IPS DF 19.7 (cell line): ENCODE measurements at places on chromosomes 7 and 10.

- no peak for DNase-seq
Measured at GRCh38 chr10:70433581-70434280, 7.8 kb downstream of the NODAL start.

DNA sequence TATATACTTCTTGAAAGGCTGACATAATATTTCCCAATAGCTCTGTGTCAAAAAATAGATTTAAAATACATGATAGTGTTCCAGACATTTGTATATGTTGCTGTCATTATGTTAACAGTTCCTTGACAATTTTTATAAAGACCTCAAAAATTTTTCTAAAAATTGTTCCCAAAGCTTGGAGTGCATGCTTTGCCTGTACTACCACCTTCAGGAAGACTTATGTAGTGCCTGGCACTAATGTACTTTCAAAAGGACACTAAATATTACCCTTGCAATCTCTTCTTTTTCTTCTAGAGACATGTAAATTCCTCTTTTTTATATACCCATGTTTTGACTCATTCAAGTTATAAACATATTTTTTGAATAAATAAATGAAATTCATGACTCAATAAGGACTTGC lies 48.0 kb upstream of the SP8 start:
- no peak for DNase-seq

DNA sequence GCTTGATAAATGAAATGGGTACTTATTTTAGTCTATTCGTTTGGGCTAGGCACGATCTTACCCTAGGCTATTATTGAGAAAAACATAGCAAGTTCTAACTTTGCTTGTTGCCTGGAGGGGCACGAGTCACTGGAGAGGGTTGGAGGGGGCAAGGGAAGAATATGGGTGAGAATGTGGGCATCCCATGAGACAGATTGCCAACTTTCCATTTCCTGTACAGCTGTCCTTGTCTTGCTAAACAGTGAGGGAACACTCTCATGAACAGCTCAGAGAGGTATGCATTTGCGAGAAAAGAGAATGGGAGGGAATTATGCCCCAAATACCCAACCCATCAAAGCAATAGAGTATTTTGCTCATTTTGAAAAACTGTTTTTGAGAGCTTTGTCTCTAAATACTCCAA lies 9.2 kb downstream of the CDHR3 start:
- no peak for DNase-seq

GRCh38 chr7:140404565-140405065 lies 757 bp downstream of the RAB19 start:
- no peak for DNase-seq

- DNase-seq: no peak
Measured at GRCh38 chr7:116317907-116318306, 107.6 kb downstream of the TES start.

DNA sequence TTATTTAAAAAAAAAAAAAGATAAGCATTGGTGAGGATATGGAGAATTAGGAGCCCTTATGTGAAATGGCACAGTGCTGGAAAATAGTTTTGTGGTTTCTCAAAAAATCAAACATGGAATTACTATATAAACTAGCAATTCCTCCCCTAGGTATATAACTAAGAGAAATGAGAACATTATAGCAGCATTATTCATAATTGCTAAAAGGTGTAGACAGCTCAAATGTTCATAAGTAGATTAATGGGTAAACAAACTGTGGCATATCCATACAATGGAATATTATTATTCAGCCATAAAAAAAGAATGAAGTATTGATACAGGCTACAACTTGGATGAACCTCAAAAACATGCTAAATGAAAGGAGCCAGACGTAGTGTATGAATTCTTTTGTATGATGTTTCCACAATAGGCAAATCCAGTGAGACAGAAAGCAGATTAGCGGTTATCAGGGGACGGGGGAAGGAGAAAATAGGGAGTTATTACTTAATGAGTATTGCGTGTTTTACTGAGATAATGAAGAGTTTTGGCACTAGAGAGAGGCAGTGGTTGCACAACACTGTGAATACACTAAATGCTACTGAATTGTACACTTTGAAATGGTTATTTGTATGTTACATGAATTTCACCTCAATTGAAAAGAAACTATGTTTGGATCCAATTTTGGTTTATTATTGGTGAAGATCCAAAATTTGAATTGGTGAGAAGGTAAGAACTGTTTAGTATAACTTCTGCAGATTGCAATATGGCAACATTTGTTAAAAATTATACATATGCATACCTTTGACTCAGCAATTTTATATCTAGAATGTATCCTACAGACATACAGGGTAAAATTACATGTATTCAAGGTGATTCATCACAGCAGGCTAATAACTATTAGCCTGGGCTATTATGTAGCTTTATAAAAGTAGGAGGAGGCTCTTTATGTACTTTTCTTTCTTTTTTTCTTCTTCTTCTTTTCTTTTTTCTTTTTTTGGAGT lies 69.7 kb downstream of the VCL start:
- DNase-seq: no peak

DNA sequence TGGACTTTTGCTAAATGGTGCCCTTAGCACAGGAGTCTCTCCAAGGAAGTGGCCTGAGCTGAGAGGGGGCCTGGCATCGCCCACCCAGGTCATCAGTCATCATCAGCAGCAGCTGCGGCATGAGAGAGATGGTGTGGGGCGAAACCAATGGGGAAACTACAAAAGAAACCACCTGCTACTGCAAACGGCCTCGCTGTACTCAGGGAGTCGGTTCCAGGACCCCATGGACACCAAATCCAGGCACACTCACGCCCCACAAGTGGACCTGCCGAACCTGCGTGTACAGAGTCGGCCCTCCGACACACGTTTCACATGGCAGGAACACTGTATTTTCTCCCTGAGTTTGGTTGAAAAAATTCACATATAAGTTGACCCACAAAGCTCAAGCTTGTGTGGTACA lies 37.8 kb downstream of the DIP2C start:
- no peak for DNase-seq

DNA sequence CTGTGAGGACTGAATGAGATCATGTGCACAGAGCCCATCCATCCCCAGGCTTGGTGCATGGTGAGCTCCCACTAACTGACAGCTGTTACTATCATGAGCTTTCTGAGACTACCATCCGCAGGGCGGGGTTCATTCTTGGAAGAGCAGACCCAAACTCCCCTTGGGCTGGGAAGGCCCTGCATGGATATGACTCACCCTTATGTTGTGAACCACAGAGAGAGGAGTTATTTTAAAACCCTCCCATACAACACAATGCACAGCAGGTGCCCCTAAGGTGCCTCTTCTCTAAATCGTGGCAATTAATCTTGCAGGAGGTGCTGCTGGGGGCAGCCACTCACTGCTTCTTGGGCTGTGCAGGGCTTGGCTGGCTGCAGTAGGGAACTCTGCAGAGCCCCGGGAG lies 219.1 kb downstream of the GFRA1 start:
- DNase-seq: no peak

DNA sequence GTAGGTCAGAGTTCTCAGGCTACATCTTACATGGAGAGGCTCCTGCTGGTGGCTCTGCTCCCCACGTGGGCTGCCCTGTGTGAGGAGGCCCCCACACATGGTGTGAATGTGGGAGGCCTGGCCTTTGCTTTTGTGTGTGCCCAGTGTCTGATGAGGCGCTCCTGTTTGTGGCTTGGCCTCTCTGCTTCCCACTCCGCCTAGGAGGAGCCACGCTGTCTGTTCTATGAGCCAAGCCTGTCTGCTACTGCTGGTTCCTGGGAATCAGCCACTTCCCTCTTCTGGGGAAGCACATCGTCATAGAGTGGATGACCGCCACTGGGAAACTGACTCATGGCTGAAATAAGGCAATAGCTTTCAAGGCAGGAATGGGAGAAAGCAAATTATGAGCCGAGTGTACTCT lies 87.1 kb downstream of the CYP26A1 start:
- no peak for DNase-seq

- DNase-seq: no peak
Measured at GRCh38 chr10:46233181-46233580, 53.6 kb upstream of the ANTXRL start.

DNA sequence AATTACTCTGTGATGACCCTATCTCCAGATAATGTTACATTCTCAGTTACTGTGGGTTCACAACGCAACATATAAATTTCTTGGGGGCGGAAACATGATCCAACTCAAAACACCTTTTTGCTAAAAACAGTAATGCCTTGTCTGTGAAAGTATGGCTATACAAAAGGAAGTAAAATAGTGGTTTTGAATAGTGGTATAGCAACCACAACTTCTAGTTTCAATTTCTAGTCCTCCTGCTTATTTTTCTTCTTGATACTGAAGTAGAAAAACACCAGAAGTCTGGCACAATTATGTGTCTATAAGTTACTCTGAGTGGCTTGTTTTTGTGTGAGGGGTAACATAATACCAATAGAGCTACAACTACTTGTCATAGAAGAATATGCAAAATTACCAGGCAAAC lies 21.5 kb upstream of the ZNF800 start:
- DNase-seq: no peak

- DNase-seq: no peak
Measured at GRCh38 chr10:73857446-73857845, 16.9 kb downstream of the CAMK2G start.

- DNase-seq: no peak
Measured at GRCh38 chr10:127194111-127194510, 2.3 kb downstream of the INSYN2A start.

- DNase-seq: no peak
Measured at GRCh38 chr7:140232957-140233917, 56.5 kb upstream of the KDM7A start.

DNA sequence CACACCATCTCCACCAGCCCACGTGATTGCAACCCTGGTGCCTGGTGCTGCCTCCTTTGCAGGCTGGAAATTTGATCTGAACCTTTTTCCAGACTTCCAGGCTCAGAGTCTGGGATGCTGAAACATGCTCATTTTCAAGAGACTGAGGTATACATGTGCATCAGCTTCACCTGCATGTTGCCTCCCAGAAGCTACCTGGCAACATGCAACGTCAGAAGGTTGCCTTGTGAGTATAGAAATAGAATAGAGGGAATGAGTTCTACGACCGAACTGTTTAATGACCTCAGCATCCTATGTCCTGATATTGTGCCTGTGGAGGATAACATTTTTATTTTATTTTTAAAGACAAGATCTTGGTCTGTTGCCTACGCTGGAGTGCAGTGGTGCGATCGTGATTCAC lies 1.9 kb upstream of the ZNF212 start:
- DNase-seq: no peak

DNA sequence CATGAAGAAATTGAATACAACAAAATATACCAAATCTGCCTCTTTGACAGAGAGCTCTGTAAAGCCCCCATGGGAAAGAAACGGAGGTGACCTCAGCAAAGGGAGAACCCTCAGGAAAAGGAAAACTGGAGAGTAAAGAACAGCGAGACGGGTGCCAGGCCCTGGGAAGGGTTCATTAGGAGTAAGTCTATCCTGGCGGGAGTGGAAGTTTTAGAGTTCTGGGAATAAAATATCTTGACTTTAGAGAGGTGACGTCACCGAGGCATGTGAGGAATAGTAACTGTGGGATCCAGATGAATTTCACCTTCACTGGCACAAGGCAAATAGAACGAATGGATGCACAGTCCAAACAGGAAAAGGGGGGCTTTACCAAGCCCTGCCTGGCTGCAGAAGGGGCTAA lies 362.8 kb upstream of the IGFBP3 start:
- no peak for DNase-seq

- no peak for DNase-seq
Measured at GRCh38 chr10:5560817-5561703, 36.3 kb downstream of the CALML3 start.

DNA sequence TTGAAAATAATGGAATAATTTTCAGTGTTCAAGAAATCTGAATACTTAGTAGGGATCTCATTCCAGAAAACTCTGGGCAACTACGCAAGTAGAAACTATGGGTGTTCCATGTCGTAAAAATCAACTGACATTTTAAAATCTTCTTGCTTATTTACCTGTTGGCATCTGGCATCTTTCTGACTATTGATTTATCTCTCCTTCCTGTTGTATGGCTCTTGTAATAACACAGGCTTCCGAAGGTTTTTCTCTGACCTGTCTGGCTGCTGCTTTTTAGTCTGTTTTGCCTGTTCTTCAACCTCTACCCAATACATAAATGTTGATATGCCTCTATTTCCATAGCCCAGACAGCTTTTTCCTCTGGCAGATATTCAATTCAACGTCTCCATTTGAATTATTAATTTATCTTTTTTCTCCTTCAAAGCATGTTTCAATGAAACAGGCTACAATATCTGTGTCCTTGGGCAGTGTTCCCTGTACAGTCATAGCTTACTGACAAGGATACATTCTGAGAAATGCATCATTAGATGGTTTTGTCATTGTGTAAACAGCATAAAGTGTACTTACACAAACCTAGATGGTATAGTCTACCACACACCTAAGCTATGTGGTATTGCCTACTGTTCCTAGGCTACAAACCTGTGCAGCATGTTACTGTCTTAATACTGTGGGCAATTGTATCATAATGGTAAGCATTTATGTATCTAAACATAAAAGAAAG lies 105.9 kb upstream of the ETV1 start:
- no peak for DNase-seq

- DNase-seq: no peak
Measured at GRCh38 chr10:63094881-63095280, 38.2 kb upstream of the NRBF2 start.

DNA sequence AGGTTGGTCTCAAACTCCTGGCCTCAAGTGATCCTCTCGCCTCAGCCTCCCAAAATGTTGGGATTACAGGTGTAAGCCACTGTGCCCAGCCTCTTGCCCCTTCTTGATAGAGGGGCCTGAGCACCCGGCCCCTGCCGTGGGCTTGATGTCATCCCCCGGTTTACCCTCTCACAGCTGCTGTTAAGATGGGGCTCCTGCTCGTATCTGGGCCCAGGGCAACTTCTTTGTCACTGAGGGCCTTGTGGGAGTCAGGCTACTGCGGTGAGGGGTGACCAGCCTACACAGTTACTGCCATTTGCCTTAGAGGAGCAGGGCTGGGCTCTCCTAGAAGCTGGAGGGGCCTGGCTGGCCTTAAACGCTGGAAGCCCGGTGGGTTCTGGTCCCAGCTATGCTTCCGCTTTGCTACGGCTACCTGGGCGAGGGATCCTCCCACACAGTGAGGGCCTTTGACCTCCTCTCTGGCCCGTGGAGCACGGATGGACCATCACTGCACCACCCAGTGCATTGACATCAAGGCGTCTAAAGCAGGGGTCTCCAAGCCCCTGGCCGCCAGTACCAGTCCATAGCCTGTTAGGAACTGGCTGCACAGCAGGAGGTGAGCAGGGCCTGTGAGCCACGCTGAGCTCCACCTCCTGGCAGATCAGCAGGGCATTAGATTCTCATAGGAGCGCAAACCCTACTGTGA lies 1.1 kb upstream of the TMEM130 start:
- no peak for DNase-seq

- no peak for DNase-seq
Measured at GRCh38 chr10:46218921-46219320, 67.9 kb upstream of the ANTXRL start.

DNA sequence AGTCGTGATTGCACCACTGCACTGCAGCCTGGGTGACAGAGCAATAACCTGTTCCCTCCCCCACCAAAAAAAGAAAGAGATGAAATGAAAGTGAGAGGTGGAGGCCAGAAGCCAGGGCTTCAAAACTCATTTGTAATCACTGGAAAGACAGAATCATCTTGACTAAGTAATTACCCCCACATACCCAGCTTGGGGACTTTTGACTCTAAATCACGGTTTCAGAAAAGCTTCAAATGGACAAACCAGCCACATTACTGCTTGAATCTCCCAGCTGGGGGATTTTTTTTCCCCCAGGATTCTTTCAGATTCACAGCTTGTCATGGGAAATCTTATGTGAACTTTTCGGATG lies 361.0 kb downstream of the FRMD4A start:
- DNase-seq: no peak

- no peak for DNase-seq
Measured at GRCh38 chr10:27525819-27526218, 21.7 kb downstream of the RAB18 start.
